ENCODE measurements at places on chromosomes 2 and 18.
A peak's percentile ranks its signal among the peaks of the same experiment; 100 is the strongest.

GRCh38 chr2:189366349-189366748 lies 74.9 kb upstream of the WDR75 start:
- DNase-seq: no peak

- peak; percentile 47 for DNase-seq
Measured at GRCh38 chr2:44578471-44579093, 216.8 kb downstream of the CAMKMT start.

DNA sequence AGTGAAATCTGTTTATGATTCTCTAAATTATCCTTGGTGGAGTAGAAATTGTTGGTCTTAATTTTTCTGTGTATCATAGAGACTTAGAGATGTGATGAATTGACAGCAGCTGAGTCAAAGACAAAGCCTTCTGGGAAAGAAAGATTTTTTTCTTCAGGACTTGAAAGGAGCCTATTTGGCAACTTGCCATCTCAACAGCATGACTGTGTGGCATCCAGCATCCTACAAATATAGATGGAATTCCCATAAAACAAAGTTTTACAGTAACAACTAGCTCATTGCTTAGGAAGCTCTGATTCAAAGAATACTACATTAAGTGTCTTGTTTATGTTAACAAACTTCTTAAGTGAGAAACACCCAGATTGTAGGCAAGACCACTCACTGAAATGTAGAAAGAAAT lies 79.2 kb upstream of the SETBP1 start:
- no peak for DNase-seq

GRCh38 chr2:12809526-12809925 lies 92.8 kb downstream of the TRIB2 start:
- no peak for DNase-seq

DNA sequence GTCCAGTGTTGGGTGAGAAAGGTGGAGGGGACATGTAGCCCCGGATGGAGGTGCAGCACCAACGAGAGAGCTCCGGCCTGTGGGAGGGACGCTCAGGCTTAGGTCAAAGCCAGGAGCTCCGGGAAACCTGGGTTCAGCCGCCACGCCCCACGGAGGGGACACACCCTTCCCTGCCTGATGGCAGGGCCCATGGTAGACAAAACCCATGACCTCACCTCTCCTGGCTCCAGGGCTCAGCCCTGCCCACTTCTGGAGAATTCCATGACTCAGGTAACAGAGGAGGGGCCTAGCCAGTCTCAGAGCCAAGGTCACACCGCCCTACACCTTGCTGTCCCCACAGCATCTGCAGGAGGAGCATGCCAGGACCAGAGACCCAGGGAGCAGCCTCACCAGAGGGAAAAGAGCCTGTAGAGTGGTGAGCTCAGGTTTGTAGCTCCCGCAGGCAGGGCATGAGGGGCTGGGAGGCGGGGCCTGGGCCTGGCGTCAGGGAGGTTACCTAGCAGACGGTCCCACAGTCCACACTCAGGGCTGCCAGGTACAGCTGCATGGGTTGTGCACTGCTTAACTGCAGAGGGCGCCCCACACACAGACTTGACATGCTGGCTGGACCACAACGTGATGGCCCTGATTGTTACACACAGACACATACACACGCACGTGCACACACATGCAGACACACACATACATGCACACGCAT lies 70.8 kb upstream of the SMAD7 start:
- peak; percentile 75 for DNase-seq

GRCh38 chr18:31603315-31603714 lies 11.6 kb downstream of the TTR start:
- no peak for DNase-seq

- no peak for DNase-seq
Measured at GRCh38 chr18:58878640-58879039, 14.0 kb downstream of the ZNF532 start.

DNA sequence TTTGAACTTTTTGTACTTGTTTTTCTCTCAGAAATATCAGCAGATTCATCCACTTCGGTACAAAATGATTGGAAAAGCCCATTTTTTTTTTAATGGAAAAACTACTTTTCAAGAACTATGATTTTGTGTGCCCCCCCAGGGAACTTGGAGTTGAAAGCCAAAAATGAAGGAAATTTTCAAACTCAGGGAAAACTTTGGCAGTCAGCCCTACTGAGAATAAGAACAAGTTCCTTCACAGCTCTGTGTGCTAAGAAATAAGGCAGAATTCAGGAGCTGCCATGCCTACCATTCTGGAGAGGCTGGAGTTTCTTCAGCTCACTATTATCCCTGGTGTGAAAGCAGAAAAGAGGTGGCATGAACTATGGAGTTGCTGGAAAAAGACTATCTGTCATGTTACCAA lies 226.0 kb upstream of the SLC35G4 start:
- no peak for DNase-seq

DNA sequence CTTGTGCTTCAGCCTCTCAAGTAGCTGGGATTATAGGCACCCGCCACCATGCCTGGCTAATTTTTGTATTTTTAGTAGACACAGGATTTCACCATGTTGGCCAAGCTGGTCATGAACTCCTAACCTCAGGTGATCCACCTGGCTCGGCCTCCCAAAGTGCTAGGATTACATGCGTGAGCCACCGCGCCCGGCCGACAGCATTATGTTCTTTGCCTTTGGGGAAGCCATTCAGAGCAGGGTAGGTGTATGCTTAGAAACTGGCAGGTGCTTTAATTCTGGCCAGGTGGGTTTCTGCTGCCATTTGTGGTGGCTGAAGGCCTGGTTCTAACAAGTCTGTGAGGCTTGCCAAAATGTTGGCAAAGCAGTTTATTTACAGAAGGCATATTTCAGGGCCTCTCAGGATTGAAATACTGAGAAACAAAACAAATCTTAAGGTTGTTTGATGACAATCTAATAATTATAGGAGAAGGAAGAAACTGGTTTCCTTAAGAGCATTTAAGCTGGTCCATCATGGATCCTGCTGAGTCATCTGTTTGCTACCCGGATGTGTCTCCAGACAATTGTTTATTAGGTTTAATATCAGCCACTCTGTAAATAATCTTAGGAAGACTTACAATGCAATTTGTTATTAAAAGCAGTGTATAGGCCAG lies 16.0 kb downstream of the SLC20A1 start:
- DNase-seq: no peak

GRCh38 chr2:181411105-181411849 lies 45.9 kb upstream of the ITGA4 start:
- DNase-seq: peak; percentile 86

- no peak for DNase-seq
Measured at GRCh38 chr18:59685501-59685900, 11.7 kb downstream of the CCBE1 start.

DNA sequence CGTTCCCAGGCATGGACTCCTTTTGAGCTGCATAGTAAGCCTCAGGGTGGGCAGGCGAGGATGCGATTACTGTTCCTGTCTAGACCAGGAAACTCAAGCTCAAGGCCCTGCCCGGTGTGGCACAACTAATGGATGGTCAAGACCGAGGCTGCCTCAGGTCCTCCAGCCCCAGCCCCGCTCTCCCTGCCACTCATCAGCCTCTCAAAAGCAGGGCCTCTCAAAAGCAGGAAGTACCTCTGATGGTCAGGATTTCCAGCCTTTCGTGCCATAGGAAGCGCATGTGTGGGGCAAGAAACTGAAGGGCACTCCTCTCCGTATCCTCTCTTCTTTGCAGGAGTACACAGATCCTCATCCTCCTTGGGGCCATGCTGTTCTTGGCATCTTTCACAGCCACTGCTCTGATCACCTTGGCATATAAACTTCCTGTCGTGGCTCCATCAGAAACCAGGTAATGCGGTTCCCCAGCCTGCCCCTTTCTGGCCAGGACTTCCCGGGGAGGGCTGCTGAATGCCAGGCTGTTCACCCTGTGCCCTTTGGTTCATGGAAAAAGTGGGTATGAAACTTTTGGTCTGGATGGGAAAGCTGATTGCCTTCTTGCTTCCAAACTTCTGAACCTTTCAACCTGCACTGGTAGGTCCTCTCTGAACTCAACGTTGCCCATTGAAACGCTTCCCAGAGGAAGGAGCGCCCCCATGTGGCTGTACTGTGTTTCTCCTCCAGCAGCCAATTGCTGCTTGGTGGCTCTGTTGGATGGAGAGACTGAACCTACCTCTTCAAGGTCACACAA lies 82.8 kb upstream of the SEC11C start:
- peak; percentile 77 for DNase-seq

GRCh38 chr2:241156971-241157441 lies 6.7 kb downstream of the PPP1R7 start:
- DNase-seq: no peak

DNA sequence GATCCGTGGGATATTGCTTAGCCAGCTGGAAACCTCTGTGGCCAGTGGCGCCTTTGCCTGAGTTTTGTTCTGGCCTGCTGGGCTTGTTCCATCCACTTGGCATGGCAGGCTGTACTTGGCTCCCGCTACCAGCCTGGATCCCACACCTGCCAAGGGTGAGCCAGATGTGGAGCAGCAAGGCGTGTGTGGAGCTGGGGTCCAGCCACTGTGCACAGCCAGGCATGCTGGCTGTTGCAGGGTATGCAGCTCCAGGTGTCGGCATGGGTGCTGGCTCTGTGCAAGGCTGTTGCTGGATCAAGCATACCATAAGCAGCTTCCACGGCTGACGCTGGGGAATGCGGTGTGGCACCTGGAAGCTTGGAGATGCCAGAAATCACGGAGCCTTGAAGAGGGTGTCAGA lies 34.5 kb downstream of the PTPN4 start:
- DNase-seq: no peak

All from GM12865 (cell line).